ENCODE measurements at places on chromosomes 11 and 22.

DNA sequence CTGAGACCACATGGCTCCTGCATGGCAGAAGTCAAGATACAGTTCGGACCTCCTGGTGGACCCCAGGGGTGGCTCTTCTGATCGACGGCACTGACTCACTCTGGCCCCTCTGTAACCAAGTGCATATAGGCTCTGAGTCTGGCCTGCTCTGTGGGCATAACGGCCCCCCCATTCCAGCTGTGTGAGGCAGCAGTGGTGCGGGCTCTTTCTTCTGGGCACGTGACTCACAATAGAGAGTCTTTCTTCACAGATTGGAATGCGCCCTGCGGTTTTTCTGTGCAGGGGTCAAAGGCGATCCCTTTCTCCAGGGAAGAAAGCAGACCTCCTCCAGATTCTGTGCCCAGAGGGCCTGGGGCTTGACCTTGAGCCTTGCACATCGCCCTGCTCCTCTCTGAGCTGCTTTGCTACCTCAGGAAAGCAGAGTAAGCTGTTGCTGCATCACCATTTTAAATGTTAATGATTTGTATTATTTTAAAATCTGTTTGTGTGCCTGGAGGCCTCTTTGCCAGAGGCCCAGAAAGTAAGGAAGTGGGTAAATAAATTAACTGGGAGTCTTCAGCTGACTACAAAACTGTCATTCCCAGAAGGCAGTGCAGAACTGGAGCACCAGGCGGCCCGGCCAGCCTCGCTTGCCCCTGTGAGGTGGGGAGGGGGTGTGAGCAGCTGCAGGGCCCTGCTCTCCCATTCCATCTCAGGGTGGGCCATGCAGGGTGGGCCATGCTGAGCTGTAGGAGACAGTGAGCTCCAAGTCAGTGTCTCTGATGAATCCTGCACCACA is 199.0 kb downstream of the GRIK4 start:
- peak; percentile 61 for DNase-seq

- DNase-seq: no peak
Observed at GRCh38 chr11:62555464-62556107, 9.0 kb upstream of the AHNAK start.

DNA sequence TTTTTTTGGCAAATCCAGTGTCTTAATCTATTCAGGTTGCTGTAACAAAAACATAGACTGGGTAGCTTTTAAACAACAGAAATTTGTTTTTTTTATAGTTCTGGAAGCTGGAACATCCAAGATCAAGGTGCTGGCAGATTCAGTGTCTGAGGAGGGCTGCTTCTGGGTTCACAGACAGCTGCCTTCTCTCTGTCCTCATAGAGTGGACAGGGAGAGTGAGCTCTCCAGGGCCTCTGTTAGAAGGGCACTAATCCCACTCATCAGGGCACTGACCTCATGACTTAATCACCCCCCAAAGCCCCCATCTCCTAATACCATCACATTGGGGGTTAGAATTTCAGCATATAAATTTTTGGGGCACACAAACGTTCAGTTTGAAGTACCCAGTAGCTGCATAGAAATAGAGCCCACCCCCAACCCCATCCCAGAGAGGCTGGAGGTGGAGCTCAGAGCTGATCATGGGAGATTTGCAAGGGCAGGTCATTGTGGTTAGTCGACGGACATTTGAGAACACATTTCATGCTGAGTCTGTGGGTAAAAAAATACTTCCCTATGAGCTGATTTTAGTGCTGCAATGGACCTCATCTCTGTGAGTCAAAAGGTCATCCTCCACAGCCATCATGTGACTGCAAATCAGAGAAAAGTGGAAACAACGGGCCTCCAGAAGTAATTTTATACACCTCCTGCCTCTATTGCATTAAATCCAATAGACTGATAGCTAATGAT is 203.1 kb upstream of the CADM1 start:
- DNase-seq: peak; percentile 88

GRCh38 chr11:72842653-72843330 is 28.6 kb downstream of the ATG16L2 start:
- DNase-seq: no peak

GRCh38 chr22:42895541-42895981 is 38.5 kb upstream of the ARFGAP3 start:
- DNase-seq: no peak

- DNase-seq: no peak
Observed at GRCh38 chr11:134634897-134635831, 223.1 kb upstream of the B3GAT1 start.

All from astrocyte of the cerebellum (primary cell).